ENCODE measurements at places on chromosomes 1 and 21. TPM values are rescaled to one million over a fixed set of nuclear protein-coding genes. Genes with fewer than 3 reads are reported as not detected.

DNA sequence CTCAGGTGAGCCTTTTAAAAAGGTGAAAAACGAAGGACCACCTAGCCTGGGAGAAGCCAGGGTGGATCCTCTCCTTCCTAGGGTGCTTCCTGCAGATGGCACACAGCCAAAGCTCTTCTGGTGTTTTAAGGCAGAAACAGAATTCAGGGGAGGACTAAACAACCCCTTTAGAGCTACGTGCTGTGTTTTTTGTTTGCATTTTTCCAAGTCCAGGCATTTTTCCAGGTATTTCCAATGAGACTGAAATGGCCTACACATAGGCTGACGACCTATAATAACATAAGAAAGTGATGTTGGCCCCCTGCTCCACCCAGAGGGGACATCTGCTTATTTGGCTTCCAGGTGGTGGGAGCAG, 83.8 kb downstream of the CAPZB start:
- H3K4me3 ChIP-seq, result no peak overlapping the region
- H3K27ac ChIP-seq, result peak overlapping the region; percentile 30
- peaks cover 46% of the 10 kb centered on the region for H3K36me3 ChIP-seq
- no peak for DNase-seq
- peaks cover 65% of the 10 kb centered on the region for H3K4me1 ChIP-seq
- H3K27me3 ChIP-seq, result no peaks in the 10 kb centered on the region

SLFNL1 gene
- 0.12 TPM for polyA plus RNA-seq

C8B gene
- polyA plus RNA-seq, result not detected

VWA5B1 gene
- 0.11 TPM for polyA plus RNA-seq

RIPPLY3 gene
- not detected for polyA plus RNA-seq

OLIG2 gene
- polyA plus RNA-seq, result not detected

DNA sequence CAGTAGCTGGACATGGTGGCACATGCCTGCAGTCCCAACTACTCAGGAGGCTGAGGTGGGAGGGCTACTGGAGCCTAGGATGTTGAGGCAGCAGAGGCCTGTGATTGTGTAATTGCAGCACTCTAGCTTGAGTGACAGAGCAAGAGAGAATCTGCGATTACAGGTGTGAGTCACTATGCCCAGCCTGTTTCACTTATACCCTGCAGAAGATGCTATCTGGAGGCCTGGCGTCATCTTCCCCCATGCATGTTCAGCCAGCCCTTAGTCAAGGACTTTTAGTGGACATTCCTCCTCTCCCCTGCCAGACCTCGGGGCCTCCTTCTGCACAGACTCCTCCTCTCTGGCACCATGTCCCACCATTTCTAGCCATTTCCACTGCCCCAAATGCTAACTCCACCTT, 36.3 kb upstream of the RCC2 start:
- no peak overlapping the region for H3K4me3 ChIP-seq
- H3K27me3 ChIP-seq, result no peaks in the 10 kb centered on the region
- DNase-seq, result no peak
- no peaks in the 10 kb centered on the region for H3K4me1 ChIP-seq

DNA sequence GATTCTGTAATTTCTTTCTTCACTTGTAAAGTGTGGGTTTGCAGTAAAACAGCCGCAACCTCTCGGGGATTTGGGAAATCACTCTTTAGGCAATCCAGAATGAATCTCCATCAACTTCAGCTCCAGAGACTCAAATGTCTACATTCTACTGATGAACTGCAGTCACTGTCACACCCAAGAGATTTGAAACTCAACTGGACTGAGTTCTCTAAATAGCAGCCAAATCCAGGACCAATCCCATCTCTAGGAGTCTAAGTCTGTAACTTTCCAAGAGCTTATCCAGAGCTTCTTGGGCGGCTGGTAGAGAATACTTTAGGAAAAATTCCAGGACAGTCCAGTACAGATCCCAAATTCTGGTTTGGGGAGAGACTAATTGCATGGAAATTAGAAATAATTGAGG, 62.9 kb downstream of the ADAMTS1 start:
- no peak overlapping the region for H3K4me3 ChIP-seq
- no peaks in the 10 kb centered on the region for H3K27me3 ChIP-seq
- H3K4me1 ChIP-seq, result no peaks in the 10 kb centered on the region

HRNR gene
- not detected for polyA plus RNA-seq

DNA sequence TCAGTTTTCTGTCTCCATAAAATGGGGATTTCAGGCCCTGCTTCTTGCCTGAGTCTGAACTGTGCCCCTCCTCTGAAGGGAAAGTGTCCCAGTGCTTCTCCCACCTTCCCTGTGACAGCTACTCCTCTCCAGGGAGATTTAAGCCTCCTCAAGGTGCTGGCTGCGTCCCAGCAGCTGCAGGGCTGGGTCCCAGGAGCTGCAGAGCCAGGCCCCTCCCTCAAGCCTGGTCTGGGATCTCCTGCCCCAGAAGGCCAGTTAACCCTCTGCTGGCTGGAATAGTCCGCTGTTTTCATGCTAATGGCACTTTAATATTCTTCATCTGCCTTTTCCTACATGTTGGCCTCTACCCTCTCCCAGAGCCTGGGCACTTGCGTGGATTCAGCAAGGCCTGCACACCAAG, 99.0 kb downstream of the PLXNA2 start:
- H3K36me3 ChIP-seq, result no peaks in the 10 kb centered on the region
- H3K4me3 ChIP-seq, result no peak overlapping the region
- no peak overlapping the region for H3K27ac ChIP-seq

- H3K36me3 ChIP-seq, result no peaks in the 10 kb centered on the region
- no peak overlapping the region for H3K4me3 ChIP-seq
- H3K4me1 ChIP-seq, result no peaks in the 10 kb centered on the region
- no peak overlapping the region for H3K27ac ChIP-seq
These were observed 733.4 kb upstream of the B3GALT2 start for GRCh38 chr1:193919827-193920226.

MPZ gene
- polyA plus RNA-seq, result 2.1 TPM

OR6K6 gene
- polyA plus RNA-seq, result not detected

- H3K27ac ChIP-seq, result no peak overlapping the region
- no peaks in the 10 kb centered on the region for H3K27me3 ChIP-seq
- no peak overlapping the region for H3K4me3 ChIP-seq
- H3K4me1 ChIP-seq, result no peaks in the 10 kb centered on the region
- H3K36me3 ChIP-seq, result no peaks in the 10 kb centered on the region
These were observed 477.5 kb downstream of the SMYD3 start for GRCh38 chr1:246029616-246030015.

NECTIN4 gene
- 0.03 TPM for polyA plus RNA-seq

DNA sequence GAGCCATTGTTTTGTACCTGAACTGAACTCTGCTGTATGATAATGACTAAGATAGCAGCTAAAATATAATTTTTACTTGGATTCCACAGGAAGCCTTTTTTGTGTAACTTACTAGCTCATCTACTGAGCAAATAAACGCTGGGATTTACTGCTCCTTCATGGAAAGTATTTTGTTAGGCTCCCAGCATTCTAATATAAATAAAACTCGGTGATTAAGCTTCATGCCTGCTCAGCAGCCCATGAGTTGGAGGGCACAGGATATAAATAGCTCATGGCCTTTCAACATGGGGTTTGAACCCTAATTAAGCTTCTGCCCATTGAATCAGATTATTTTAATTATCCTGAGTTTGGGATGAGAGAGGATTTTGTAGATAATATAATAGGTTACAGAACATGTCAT, 180.0 kb downstream of the PCP4 start:
- H3K27ac ChIP-seq, result no peak overlapping the region
- H3K36me3 ChIP-seq, result no peaks in the 10 kb centered on the region
- no peak for DNase-seq
- no peak overlapping the region for H3K4me3 ChIP-seq
- no peaks in the 10 kb centered on the region for H3K4me1 ChIP-seq
- H3K27me3 ChIP-seq, result no peaks in the 10 kb centered on the region

PLA2G2D gene
- not detected for polyA plus RNA-seq

- H3K36me3 ChIP-seq, result no peaks in the 10 kb centered on the region
- no peak overlapping the region for H3K27ac ChIP-seq
- H3K27me3 ChIP-seq, result no peaks in the 10 kb centered on the region
- DNase-seq, result no peak
- H3K4me1 ChIP-seq, result no peaks in the 10 kb centered on the region
- no peak overlapping the region for H3K4me3 ChIP-seq
These were observed 23.8 kb downstream of the SCCPDH start for GRCh38 chr1:246748006-246748405.

Data from heart left ventricle (tissue), 16 donors.